ENCODE measurements at places on chromosomes 6 and 20.

GRCh38 chr20:41540918-41541317 lies 77.3 kb downstream of the CHD6 start:
- peak overlapping the region; percentile 1 for H3K27ac ChIP-seq
- peaks cover 29% of the 10 kb centered on the region for H3K36me3 ChIP-seq
- DNase-seq: no peak
- no peak overlapping the region for H3K4me3 ChIP-seq
- peaks cover 10% of the 10 kb centered on the region for H3K4me1 ChIP-seq
- no peaks in the 10 kb centered on the region for H3K27me3 ChIP-seq

- no peaks in the 10 kb centered on the region for H3K36me3 ChIP-seq
- H3K4me1 ChIP-seq: no peaks in the 10 kb centered on the region
- no peak overlapping the region for H3K4me3 ChIP-seq
- H3K27ac ChIP-seq: no peak overlapping the region
- H3K27me3 ChIP-seq: no peaks in the 10 kb centered on the region
- no peak for DNase-seq
These were observed 32.0 kb downstream of the TNFRSF21 start for GRCh38 chr6:47277702-47278101.

DNA sequence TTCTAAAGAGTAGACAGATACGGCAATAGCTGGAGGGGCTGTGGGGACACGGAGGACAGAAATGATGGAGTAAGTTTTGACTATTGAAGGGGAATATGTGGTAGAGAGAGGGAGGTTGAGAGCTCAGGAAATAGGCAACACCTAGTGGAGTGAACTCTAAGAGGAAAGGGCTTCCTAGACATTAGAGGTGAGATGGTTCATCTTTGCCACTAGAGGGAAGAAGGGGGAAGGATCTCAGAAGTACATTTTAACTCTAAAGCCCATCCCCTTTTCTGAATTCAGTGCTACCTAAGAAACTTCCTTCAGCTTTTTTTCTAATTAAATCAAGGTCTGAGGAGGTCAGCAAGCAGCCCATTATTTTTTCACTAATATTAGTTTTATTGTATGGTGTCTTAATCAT lies 689.4 kb upstream of the MAP3K7 start:
- no peak for DNase-seq
- H3K4me1 ChIP-seq: no peaks in the 10 kb centered on the region
- H3K36me3 ChIP-seq: no peaks in the 10 kb centered on the region
- H3K27ac ChIP-seq: no peak overlapping the region
- no peak overlapping the region for H3K4me3 ChIP-seq

DNA sequence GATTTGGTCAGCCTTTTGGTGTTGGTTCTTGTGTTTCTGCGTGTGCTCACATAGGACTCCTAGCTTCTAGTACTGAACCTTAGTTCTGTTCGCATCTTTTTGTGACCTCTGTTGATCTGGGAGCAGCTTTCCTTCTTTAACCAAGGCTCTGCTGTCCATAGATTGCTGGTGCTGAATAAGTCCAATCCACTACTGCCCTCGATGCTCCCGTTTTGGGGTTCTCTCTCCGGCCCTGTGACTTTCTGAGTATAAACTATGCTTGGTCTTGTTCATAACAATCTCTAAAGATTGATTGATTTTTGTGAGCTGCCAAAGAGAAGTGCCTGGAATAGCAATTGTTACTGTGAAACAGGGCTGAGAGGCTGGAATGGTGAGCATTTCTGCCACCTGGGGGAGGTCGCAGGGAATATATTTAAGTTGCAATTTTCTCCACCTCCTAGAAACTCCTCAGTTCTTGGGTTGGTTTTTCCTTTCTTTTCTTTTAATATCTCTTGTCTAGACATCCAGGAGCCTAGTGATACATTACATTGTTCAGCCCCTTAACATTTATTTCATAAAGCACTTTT lies 422.9 kb upstream of the CHD6 start:
- H3K27ac ChIP-seq: no peak overlapping the region
- no peaks in the 10 kb centered on the region for H3K4me1 ChIP-seq
- no peaks in the 10 kb centered on the region for H3K36me3 ChIP-seq
- no peak overlapping the region for H3K4me3 ChIP-seq
- peaks cover 2% of the 10 kb centered on the region for H3K27me3 ChIP-seq
- DNase-seq: no peak

- H3K4me3 ChIP-seq: no peak overlapping the region
- no peak for DNase-seq
- H3K36me3 ChIP-seq: no peaks in the 10 kb centered on the region
These were observed 112.6 kb downstream of the CDC5L start for GRCh38 chr6:44500074-44500473.

DNA sequence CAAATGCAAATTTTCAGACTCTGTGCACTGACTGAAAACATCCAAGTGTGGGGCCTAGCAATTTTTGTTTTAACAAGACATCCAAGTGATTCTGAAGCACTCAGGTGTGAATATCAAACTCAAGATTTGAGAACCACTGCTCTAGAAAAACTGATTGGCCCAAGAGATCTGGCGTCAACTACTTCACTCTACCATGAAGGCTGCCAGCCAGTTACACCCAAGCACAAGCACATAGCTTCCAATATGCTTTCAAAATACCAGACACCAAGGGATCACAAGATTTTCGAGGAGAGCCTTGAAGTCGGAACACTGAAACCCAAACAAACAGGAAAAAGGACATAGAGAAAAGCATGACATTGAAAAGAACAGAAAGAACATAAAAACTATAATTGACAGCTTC lies 140.2 kb downstream of the PTCHD4 start:
- no peak overlapping the region for H3K4me3 ChIP-seq
- no peak overlapping the region for H3K27ac ChIP-seq
- H3K36me3 ChIP-seq: no peaks in the 10 kb centered on the region
- no peak for DNase-seq

GRCh38 chr20:63782521-63782971 lies 43.0 kb downstream of the SLC2A4RG start:
- H3K4me3 ChIP-seq: peak overlapping the region; percentile 69
- DNase-seq: no peak

DNA sequence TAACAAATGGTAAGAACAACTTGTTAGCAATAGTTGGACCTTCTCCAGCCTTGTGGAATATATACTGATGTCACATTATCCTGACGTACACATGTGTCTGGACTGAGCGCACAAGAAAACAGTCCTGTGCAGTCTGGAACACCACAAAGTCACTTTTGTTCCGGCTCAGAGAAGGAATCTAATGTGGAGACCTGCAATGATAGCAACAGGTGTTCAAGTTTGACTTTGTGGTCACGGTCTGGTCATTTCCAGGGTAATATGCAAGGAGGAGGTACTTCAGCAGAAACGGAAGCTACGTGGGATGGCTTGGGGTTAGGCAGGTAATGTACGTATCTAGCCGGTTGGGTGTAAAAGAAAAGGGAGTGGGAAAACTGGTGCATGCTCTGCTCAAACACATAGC lies 687.2 kb upstream of the AGPAT4 start:
- H3K27ac ChIP-seq: no peak overlapping the region
- no peak overlapping the region for H3K4me3 ChIP-seq
- H3K27me3 ChIP-seq: no peaks in the 10 kb centered on the region
- no peaks in the 10 kb centered on the region for H3K4me1 ChIP-seq
- DNase-seq: no peak
- H3K36me3 ChIP-seq: peaks cover 3% of the 10 kb centered on the region

DNA sequence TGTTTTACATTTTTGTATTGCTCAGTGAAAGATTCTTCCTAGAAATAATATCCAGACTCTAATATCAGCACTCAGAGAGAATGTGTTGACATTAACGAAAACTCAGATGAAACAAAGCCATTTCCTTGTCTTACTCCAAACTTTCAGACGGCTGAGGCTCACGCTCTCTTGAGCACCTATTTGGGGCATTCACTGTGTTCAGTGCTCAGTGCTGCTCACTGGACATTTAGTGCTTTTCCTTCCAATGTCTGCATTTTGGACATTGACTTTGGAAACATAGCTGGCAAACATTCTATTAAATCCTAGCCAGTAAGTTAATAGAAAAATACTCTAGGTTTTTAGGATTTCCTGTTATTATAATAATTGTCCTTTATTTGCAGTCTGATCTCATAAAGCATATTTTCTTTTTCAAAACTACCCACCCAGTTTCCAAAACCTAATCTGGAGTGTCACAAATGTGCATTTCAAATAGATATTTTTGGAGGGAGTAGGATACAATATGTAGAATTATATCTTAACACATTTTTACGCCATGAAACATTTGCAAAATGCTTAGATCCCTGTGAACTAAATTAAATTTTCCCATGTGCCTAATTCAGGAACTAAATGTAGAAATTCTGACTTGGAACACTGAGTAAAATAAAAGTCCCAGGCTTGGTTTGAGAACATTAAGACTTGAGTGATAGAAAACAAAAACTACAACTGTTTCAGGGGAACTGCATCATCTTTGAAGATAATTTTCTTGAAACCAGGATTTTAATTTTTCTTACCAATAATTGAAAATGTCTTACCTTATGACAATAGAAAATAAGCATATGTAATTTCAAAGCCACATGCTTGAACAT lies 91.7 kb upstream of the B3GAT2 start:
- no peak overlapping the region for H3K4me3 ChIP-seq
- peaks cover 5% of the 10 kb centered on the region for H3K27me3 ChIP-seq
- H3K27ac ChIP-seq: no peak overlapping the region
- H3K36me3 ChIP-seq: no peaks in the 10 kb centered on the region

DNA sequence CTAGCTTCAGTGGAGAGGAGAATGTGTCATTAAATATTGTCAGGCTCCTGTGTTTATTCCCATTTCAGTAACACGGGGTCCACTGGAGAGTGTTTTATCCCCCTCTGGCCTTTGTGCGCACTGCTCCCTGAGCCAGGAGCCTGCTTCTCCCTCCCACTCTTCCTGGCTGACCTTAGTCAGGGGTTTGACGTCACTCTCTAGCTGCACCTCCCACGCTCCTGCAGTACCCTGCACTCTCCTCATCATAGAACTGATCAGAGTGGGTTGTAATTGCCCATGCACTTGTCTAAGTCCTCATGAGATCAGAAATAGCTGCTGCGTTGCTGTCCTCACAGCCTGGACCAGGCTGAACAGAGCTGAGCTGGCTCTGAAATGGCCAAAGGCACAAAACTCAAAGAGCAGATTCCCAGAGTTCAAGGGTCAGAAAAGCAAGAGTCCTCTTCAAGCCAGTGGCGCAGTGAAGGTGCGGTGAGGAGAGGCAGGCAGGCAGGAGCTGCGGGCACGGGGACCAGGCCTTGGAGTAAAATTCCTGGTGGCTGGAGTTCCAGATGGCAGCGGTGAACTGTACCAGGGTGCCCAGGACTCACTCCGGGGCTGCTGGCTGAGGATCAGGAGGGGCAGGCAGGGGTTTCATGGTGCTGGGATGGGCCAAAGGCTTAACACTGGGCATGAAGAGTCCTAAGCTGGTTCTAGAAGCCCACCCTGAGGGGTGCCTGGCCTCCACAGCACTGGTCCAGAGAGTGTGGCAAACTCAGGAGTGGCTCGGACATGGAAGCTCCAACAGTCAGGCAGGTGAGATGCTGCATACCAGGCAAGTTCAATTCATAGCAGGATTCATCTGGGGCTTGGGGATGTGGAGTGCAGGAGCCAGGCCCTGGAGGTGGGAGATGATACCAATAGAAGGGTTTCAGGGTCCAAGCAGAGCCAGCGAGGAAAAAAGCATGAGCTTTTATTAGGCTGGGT lies 170.9 kb downstream of the SCP2D1 start:
- H3K4me1 ChIP-seq: peaks cover 2% of the 10 kb centered on the region
- H3K27me3 ChIP-seq: peaks cover 16% of the 10 kb centered on the region
- no peak overlapping the region for H3K27ac ChIP-seq
- DNase-seq: no peak
- H3K36me3 ChIP-seq: no peaks in the 10 kb centered on the region

- H3K4me3 ChIP-seq: no peak overlapping the region
- no peaks in the 10 kb centered on the region for H3K4me1 ChIP-seq
These were observed 6.9 kb downstream of the EDN3 start for GRCh38 chr20:59307270-59307669.

GRCh38 chr6:89655122-89655521 lies 16.6 kb upstream of the LYRM2 start:
- H3K4me3 ChIP-seq: no peak overlapping the region
- no peaks in the 10 kb centered on the region for H3K27me3 ChIP-seq
- H3K27ac ChIP-seq: no peak overlapping the region

DNA sequence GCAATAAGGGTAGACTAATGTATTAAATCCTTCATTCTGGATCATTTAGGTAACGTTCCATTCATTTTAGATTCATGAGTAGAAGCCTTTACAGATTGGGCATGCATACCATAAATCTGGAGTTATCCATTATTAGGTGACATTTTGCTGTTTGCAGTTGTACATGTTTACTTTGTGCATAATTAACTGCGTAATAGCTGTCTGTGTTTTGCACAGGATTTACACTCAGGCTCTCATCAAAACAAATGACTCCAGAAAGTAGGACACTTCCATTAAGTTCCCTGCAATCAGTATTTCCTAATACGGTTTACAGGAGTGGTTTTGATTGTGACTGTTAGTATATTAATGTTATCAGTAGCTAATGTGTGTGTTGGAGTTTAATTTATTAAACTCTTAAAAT lies 997.4 kb downstream of the HACE1 start:
- H3K4me3 ChIP-seq: no peak overlapping the region
- no peaks in the 10 kb centered on the region for H3K36me3 ChIP-seq
- no peaks in the 10 kb centered on the region for H3K4me1 ChIP-seq
- H3K27me3 ChIP-seq: no peaks in the 10 kb centered on the region

DNA sequence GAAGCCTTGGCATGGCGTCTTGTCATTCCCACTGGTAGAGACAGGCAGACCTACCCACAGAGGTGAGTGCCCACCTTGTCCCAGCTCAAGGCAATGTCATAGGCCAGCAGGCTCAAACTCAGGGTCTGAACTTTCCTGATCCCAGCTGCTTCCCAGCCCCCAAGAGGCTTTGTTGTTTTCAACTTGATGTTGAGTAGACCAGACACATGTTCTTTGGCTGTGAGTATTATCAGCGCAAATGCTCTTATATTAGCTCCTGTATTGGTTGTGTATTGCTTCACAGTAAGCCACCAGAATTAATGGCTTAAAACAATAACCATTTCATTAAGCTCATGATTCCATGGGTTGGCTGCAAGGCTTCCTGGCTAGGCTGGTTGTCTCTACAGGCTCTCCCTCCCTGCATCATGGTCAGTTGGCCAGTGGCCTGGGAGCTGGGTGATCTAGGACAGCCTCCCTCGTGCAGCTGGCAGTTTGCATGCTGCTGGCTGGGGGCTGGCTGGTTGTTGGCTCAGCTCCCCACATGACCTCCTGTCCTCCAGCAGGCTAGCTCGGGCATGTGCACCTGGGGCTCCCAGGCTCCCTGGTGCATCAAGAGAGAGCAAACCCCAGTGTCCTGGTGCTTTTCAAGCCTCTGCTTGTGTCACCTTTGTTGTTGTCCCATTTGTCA lies 21.6 kb downstream of the TOX2 start:
- H3K4me1 ChIP-seq: peaks cover 21% of the 10 kb centered on the region
- no peak overlapping the region for H3K4me3 ChIP-seq
- no peak overlapping the region for H3K27ac ChIP-seq
- H3K27me3 ChIP-seq: peaks cover 19% of the 10 kb centered on the region

GRCh38 chr20:48040491-48040890 lies 255.2 kb upstream of the SULF2 start:
- no peaks in the 10 kb centered on the region for H3K4me1 ChIP-seq
- H3K4me3 ChIP-seq: no peak overlapping the region
- H3K36me3 ChIP-seq: no peaks in the 10 kb centered on the region
- H3K27ac ChIP-seq: no peak overlapping the region
- peaks cover 23% of the 10 kb centered on the region for H3K27me3 ChIP-seq

GRCh38 chr20:20939006-20939405 lies 167.2 kb downstream of the LINC00237 start:
- H3K27me3 ChIP-seq: peaks cover 42% of the 10 kb centered on the region
- H3K4me1 ChIP-seq: no peaks in the 10 kb centered on the region
- no peak for DNase-seq
- no peak overlapping the region for H3K4me3 ChIP-seq

GRCh38 chr6:165910184-165910966 lies 247.3 kb upstream of the PDE10A start:
- H3K4me3 ChIP-seq: no peak overlapping the region
- peaks cover 42% of the 10 kb centered on the region for H3K27me3 ChIP-seq
- H3K27ac ChIP-seq: no peak overlapping the region
